GM13976 (cell line): ENCODE measurements at places on chromosomes 1 and 21.

GRCh38 chr1:190759807-190760206, 282.1 kb upstream of the BRINP3 start:
- DNase-seq = peak; percentile 26

DNA sequence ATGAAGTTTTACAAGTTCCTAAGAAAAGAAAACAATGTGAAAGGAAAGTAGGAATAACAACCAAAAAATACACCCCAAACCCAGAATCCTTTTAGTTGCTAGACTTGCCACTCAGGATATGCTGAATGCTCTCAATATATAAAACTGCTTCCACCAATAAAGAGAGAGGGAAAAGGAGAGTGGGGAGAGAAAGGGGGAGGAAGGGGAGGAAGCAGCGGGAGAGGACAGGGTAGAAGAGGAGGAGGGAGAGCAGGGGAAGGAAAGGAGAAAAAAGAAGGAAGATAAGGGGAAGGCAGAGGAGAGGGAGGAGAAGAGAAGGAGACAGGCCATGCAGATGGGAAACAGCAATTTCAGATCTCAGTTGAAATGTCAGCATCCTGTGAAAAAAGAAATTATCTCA, 198.4 kb downstream of the VAV3 start:
- DNase-seq = no peak

DNA sequence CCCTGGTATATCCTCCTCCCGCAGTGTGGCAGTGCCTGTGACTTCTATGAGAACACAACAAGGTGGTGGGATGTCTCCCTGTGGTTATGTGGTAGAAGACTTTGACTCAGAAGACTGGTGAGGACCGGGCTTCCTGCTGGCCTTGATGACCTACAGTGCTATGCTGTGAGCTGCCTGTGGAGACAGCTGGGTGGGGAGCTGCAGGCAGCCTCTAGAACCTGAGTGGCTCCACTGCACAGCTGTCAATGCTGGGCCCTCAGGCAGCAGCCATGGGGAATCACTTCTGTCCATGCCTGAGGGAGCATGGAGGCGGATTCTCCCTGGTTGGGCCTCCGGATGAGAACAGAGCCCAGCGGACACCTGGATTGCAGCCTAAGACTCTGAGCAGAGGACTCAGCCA, 14.9 kb downstream of the SLC1A7 start:
- no peak for DNase-seq

GRCh38 chr1:178637841-178638240, 87.2 kb upstream of the RALGPS2 start:
- DNase-seq = no peak

DNA sequence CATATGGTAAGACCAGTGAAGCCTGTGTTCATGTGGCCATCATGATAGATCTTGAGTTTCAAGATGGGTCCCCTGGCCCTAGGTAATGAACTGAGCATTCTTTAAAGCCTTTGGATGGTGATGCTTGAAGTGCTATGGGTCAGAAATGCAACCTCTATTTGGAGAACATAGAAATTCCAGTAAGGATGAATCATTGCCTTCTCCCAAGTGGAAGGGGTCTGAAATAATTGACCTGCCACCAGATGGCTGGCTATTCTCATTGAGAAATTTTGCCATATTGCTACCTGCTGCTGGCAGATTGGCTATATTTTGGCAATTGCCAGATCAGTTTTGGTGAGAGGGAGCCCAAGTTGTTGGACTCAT, 739 bp upstream of the IFI6 start:
- no peak for DNase-seq

- DNase-seq = no peak
Measured at GRCh38 chr1:201499795-201500669, 6.9 kb downstream of the CSRP1 start.

DNA sequence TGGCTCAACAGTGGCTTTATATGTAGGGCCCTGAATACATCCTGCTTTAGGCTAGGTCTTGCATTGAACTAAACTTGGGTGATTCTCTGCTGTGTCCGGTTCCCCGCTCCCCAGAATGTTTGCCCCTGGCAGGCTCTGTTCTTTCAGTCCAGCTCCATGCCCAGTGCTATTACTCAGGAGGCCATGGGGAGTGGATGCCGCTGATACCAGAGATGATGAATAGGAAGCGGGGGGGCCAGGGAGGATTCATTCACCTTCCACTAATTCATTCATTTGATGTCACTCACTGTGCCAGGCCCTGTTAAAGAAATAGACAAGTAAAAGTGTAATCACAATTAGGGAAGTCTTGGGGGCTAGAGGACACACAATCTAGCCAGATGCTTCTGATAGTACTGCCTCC, 83.8 kb downstream of the TMEM53 start:
- no peak for DNase-seq

DNA sequence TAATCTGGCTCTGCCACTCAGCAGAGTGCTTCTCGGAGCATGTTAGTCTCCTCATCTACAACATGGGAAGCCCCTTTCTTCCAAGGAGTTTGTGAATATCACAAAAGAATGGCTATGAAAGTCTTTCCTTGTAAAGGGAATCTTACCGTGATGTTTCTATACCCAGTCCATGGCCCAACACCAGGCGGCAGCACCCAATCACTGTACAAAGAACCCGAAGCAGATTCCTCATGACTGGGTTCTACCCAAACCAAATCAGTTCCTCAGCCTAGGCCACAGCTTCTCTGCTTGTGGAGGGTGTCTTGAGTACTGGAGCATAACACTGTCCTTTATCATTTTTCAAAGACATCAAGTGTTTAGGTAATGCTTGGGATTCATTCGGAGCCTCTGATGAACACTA, 16.6 kb upstream of the SLFNL1 start:
- DNase-seq = no peak

DNA sequence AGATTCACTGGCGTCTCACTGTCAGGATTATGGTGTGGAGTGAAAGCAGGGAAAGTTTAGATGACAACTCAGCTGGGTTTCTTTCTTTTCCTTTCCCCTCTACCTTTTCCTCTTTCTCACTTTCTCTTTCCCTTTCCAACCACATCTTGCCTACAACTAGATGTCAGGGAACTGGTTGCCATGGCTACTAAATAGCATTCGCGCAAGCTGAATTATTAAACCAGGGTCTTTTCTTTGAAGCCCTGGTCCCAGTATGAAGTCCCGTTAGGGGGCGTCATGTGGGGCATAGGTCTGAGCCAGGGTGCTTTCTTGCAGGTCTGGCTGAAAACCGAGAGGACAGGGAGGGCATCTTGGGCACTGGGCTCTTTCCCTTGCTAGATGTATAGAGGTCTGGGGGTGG, 168.4 kb upstream of the CACNA1E start:
- DNase-seq = no peak

DNA sequence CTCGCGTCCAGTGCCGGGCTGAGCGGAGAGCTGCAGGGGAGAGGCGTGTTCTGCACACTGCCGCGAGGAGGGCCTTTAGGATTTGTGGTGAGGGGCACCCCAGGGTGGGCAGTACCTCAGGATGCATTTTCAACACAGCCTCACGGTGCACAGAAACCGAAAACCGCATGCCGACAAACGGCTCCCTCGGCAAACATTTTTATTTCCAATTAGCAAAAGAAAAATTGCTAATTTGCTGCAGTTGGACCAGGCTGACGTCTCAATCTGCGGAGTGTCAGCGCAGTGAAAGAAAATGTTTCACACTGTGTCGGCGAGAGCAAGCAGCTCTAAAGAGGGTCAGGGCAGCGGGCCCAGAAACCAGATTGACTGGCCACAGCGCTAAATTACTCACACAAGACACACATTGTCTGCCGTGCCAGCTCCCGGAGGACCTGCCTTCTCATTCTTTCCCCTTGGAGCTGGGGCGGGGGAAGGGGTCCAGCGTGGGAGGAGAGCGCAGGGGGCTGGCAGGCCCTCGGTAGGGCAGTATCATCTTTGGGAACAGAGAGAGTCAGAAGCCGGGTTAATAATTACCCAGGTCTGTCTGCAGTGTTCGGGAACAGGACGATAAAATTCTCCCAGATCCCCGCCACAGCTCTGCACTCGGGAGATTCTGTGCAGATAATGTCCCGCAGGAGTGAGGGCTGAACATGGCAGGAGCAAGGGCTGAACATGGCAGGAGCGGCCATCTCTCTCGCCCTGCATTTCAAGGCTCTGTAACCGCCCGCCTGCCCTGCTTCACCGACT, 150.2 kb downstream of the PRDM16 start:
- DNase-seq = no peak

- DNase-seq = no peak
Measured at GRCh38 chr1:160745551-160745950, 6.5 kb downstream of the SLAMF7 start.

DNA sequence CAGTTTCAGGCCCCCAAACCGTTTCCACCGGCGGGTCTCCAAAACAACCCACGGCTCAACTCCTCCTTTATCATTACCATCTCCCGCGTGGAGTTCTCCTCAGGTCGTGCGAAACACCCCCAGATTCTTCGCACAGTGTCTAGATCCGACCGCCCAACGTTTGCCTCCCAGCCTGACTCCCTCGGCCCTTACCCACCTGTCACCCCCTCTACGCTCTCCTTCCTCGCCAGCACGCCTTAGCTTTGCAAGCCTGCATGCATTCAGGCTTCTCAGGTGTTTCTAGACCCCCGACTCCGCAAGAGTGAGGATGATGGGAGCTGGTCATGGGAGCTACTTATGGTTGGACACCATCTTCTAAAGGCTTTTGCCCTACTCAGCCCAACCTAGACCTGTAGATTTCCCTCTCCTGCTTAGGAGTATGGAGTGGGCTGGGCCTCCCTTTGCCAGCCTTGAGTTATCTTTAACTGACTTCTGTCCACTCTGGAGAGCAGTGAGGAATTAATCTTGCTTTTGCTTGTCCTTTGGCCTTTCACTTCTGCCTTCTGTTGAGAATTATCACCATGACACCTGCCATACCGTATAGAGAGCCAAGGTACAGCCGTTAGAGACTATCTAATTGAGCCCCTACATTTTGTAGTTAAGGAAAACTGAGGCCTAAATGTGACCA, 865 bp downstream of the ATP5IF1 start:
- DNase-seq = no peak

DNA sequence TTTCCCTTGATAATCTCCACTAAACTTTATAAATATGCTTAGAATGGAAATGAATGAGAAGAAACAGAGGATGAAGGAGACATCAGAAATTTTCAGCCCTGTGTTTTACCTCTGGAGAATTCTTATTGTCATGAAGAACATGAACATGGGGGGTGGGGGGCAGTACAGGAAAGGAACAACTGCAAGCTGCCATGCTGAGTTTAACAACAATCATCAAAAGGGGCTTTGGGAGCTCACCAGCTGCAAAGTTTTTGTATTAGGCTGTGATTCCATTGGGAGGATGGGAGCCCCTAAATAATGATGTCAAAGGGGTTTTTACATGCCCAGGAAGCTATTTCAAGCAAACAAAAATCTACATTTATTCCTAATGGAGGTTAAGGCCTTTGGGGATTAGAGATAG, 103.3 kb downstream of the AKT3 start:
- no peak for DNase-seq

DNA sequence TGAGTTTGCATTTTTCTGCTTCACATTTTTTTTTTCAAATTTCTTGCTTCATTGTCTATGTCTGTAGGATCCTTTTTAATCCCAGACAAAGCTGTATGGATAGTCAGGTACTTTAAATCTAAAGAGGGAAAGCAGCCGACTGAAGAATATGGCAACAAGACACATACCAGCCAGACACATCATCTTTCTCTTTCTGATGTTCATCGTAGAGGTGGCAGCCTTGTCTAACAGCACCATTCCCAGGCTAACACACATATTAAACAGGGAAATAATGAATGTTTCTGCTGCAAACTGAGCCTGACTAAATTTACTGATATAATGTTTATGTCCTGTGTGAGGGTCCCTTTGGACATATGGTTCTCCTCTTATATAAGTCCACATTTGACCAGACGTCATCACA, 3.7 kb upstream of the TEKT2 start:
- no peak for DNase-seq

- no peak for DNase-seq
Measured at GRCh38 chr1:221612047-221612777, 129.7 kb downstream of the DUSP10 start.

- peak; percentile 46 for DNase-seq
Measured at GRCh38 chr1:247857069-247857984, at the start of gene TRIM58. TSS of gene TRIM58 (plus strand) at chr1:247857187. CDS start at chr1:247857247, 60 bp downstream.

DNA sequence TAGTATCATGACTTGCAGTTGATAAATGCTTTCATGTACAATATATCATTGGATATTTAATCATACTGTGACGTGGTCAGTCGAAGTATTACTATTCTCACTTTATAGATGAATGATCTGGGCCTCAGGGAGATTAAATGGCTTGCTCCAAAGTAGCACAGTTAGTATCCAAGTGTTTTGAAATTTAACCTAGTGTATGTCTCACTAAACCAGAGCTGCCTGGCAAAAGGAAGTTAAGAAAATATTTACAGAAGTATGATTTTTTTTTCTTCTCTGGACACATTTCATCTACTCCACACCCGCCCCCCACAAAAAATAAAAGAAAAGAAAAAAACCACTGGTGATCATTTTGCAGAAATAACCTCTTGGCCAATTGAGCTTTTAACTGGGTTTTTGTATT, 71.9 kb upstream of the CXADR start:
- no peak for DNase-seq

GRCh38 chr1:187516874-187517273, 688.1 kb downstream of the PLA2G4A start:
- DNase-seq = no peak

- DNase-seq = no peak
Measured at GRCh38 chr21:17527240-17527639, 14.4 kb downstream of the CXADR start.

GRCh38 chr21:30271611-30272010, 11.1 kb downstream of the KRTAP24-1 start:
- no peak for DNase-seq

DNA sequence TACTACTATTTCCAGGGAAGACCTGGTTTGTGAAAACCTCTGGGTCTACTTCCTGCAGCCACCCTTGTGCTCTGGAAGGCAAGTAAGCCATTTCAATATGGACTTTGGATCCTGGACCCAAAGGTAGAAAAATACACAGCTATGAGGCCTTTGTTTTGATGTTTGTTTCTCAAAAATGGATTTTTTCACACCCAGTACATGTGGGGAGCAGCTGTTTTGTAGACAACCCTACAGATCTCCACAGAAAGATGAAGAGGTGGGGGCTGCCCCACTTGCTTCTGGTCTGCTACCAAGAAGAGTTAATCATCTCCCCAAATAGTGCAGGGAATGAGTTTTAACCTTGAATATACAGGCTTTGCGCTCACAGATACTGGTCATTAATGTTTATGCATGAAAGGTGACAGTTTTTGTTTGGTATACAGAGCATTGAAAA, 29.2 kb downstream of the ZNF281 start:
- peak; percentile 60 for DNase-seq

GRCh38 chr1:159663552-159663951, 50.8 kb downstream of the CRP start:
- no peak for DNase-seq

DNA sequence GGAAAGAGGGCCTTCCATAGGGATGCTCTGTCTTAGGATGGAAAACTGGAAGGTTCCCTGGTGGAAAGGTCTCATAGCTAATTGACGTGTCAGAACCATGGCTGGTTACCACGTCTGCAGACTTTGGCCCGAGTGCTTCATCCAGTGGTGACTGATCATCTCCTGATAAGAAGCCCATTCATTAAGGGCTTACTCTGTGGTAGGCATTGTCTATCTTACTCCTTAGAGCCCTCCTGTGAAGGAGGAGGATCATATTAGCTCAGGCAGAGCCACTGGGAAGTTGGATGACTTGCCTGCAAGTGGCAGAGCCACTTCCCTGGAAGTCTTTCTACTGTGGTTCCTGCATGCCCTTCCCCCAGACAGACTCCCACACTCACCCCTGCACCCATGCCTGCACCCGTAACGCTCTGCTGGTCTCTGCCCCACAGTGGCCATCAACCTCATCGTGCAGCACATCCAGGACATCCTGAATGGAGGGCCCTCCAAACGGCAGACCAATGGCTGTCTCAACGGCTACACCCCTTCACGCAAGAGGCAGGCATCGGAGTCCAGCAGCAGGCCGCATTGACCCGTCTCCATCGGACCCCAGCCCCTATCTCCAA, 79.9 kb downstream of the UCK2 start:
- no peak for DNase-seq
